Fibroblast of skin of scalp (primary cell): ENCODE measurements at places on chromosomes 1 and 21.

GRCh38 chr1:81513796-81514354 is 286.9 kb upstream of the ADGRL2 start:
- peak; percentile 12 for DNase-seq

- no peak for DNase-seq
Measured at GRCh38 chr1:49171941-49172593, 395.4 kb upstream of the BEND5 start.

GRCh38 chr1:10059342-10059718 is 26.6 kb downstream of the UBE4B start:
- DNase-seq = no peak

GRCh38 chr1:93822730-93823425 is 56.1 kb downstream of the DNTTIP2 start:
- DNase-seq = no peak

GRCh38 chr1:116983112-116983511 is 18.4 kb upstream of the CD101 start:
- no peak for DNase-seq

DNA sequence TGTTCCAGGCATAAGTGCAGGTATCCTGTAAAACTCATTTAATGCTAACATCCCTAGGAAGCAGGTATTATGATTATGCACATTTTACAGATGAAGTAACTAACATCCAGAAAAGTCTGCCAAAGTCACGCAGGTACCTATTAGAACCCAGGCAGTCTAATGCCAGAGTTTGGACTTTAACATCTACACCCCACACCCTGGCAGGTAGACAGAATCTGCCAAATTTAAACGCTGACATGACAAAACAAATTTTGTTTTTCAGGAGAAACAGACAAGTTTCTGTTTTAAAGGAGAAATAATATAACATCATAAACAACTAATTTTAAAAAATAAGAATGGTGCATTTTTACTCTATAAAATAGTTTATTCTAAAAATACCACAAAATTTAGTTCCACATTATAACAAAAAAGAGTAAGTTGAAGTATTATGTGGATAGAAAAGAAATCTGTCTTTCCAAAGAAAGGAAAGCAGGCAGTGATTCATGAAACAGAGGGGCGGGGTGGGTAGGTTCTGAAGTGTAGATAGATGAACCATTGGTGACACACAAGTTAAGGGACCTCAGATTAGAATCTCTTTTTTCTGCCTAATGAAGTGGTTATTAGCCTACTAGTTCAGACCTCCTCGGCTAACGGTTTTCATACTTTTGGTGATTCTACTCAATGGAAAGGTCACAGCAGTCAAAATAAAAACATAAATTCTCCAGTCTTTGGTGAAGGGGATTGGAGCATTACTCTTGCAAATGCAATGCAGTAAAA is 1.7 kb downstream of the ASPM start:
- DNase-seq = peak; percentile 27

DNA sequence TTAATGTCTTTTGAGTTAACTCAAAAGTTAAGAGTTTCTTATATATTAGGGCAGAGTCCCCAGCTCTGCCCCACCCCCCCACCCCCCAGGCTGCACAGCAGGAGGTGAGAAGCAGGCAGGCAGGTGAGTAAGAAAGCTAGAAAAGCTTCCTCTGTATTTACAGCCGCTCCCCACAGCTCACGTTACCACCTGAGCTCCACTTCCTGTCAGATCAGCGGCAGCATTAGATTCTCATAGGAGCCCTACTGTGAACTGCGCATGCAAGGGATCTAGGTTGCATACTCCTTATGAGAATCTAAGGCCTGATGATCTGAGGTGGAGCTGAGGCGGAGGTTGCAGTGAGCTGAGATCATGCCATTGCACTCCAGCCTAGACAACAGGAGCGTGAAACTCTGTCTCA is 81.9 kb downstream of the SIM2 start:
- DNase-seq = no peak

GRCh38 chr1:224617410-224618355 is 1.6 kb downstream of the CNIH3 start:
- no peak for DNase-seq

DNA sequence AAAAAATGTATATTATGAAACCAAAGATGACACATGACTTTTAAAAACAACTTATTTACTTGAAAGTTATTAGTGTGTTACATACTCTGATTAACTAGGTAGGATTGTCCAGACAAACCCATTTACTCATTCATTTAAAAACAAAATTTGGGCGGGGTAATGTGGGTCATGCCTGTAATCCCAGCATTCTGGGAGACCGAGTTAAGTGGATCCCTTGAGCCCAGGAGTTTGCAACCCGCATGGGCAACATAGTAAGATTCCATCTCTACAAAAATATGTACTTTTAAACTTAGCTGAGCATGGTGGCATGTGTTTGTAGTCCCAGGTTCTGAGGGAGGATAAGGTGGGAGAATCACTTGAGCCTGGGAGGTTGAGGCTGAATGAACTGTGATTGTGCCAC is 1414.7 kb downstream of the PLA2G4A start:
- DNase-seq = no peak

DNA sequence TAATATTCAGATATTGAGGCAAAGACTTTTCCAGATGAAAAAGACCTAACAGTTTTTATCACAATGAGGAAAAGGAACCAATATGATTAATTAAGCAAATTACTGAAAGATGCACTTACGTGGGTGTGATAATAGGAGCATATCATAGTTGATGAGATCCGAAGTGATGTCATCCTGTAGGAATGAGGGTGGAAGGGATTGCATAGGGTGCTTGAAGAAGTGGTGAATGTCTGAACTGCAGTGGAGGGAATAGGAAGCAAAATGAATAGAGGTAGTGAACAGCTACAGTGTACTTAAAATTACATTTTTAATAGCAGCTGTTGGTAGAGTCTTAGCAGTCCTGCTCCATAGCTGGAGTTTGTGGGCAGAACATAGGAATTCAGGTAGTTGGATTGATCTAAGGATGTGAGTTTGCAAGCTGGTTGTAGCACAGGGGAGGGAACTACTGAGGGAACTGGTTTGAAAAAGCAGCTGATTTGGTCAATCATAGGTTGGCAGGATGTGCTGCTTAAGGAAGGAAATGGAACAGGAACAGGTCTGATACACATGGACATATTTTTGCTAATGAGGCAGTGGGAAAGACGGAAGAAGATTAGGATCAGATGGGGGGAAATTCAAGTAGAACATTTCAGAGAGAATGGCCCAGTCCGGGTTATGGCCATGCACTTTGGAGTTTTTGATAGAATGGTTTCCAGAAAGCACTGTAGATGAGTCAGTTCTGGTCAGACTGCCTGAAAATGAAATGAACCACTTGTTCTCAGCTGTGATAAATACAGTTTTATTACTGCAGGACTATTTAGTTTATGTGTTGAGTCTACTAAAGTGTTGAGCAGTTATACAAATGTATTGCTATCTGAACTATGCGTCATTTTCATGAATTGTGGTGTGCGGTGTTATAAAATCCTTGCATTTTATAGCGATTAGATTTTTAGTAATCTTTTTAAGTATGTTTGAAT is 155.8 kb downstream of the RYR2 start:
- no peak for DNase-seq

DNA sequence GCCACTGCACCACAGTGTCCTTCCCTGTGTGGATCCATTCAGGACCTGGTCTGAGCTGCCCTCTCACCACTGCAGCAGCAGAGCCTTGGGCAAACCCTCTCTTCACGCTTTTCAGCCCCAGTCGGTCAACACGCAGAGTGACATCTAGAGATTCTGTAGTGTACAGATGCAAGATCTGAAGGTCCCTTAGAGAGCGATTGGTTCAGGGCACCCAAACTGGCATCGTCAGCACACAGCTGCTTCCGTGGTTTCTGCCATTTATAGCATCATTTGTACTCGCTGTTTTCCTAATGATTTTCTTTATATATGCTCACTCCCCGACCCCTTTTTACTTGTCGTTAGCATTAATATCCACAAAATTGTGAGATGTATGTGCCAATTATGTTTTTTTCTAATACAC is 1.5 kb upstream of the ASCL5 start:
- no peak for DNase-seq

- no peak for DNase-seq
Measured at GRCh38 chr1:44832056-44832705, 10.9 kb downstream of the PTCH2 start.

GRCh38 chr1:33867684-33868083 is 3.8 kb downstream of the HMGB4 start:
- no peak for DNase-seq

DNA sequence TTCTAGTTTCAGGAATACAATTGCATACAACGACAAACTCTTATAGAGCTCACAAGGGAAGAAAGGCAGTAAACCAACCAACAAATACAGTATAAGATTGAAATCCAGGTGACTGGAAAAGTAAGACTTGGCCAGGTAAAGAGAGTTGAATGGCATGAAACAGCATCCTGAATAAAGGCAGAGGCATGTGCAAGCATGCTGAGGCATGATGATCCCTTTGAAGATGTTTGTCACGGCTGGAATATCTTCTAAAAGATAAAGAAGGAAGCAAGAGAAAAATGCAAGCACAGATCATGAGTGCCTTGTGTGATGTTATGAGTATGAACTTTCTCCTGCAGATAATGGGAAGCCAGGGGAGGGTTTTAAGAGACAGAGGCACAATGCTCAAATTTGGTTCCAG is 83.3 kb upstream of the SPATA6 start:
- DNase-seq = no peak

GRCh38 chr21:44623575-44623974 is 3.3 kb upstream of the KRTAP10-9 start:
- no peak for DNase-seq

- DNase-seq = peak; percentile 3
Measured at GRCh38 chr1:80155371-80155770, 1148.8 kb upstream of the ADGRL4 start.

GRCh38 chr1:59393211-59394180 is 96.6 kb downstream of the FGGY start:
- peak; percentile 87 for DNase-seq

- DNase-seq = peak; percentile 72
Measured at GRCh38 chr1:178172939-178173338, 79.0 kb downstream of the RASAL2 start.

DNA sequence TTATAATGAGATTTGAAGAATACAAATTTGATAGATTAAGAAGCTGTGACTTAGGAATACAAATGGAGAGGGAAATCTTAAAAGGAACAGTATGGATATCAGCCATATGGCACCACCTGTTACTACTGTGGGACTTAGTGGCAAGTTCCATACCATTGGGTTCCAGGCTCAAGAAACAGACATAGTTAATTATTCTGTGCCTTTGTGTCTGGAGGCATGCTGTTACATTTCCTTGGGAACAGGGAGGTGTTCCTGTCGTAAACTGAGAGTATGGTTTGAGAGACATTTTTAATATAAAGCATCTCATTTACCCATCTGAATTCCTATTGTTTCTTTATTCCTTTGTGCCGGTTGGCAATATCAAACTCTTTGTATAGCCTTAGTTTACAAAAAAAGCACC is 15.2 kb downstream of the PLA2G4A start:
- no peak for DNase-seq

GRCh38 chr1:24236789-24237371 is 49.8 kb upstream of the IFNLR1 start:
- DNase-seq = peak; percentile 5

DNA sequence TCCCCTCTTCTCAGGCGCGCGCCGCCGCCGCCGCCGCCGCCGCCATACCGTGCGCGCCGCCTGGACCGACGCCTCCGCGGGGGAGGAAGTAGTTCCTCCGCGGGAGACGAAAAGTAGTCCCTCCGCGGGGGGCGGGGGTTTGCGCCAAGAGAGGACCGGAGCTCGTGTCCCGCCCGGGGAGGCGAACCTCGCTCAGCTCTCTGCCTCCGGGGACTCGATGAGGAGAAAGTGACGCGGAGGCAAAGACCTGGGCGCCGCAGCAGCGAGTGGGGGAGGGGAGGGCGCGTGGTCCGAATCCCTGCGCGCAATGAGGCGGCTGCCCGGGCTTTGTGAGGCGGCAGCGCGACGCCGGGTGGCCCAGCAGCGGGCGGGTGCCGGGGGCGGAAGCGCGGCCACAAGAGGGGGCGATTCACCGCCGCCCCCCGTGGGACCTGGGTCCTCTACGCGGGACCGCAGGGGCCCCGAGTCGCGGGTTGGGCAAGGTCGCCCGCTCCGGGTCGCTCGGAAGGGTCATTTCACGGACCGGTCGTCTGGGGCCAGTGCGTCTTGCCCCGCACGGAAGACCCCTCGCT is at the start of gene BRWD1:
Gene BRWD1 (minus strand): TSS at position 62 of the 572 bp plus-strand sequence. CDS start 141 bp downstream, outside the sequence.
- DNase-seq = peak; percentile 92

DNA sequence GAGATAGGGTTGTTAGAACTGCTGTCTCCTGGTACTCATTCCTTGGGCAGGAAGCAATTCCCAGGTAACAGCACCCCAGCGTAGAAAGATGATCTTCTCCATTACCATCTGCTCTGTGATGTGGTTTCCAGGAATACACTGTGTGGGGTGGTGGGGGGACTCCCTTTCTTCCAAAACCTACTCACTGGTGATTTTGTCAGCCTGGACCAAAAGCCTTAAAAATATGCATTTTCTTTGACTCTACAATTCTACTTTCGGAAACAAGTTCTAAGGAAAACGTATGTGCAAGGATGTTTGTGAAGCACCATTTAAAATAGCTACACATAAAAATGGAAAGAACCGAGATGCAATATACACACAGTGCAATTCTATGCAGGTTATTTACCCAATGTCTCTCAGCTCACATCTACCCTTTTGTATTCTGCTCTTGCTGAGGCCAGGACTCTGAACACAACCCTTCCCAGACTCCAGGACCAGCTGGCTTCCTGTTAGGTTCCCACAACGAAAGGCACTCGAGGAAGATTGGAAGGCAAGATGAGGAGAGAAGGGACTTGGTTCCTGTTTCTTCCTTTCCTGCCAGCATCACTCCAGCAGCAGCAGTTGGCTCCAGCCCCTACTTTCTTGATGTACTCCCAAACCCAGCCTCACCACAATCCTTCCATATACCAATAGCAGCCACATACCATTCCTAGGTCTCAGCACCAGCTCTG is 33.0 kb upstream of the GJB5 start:
- no peak for DNase-seq

GRCh38 chr1:152013664-152014237 is 20.1 kb upstream of the S100A10 start:
- DNase-seq = peak; percentile 54

DNA sequence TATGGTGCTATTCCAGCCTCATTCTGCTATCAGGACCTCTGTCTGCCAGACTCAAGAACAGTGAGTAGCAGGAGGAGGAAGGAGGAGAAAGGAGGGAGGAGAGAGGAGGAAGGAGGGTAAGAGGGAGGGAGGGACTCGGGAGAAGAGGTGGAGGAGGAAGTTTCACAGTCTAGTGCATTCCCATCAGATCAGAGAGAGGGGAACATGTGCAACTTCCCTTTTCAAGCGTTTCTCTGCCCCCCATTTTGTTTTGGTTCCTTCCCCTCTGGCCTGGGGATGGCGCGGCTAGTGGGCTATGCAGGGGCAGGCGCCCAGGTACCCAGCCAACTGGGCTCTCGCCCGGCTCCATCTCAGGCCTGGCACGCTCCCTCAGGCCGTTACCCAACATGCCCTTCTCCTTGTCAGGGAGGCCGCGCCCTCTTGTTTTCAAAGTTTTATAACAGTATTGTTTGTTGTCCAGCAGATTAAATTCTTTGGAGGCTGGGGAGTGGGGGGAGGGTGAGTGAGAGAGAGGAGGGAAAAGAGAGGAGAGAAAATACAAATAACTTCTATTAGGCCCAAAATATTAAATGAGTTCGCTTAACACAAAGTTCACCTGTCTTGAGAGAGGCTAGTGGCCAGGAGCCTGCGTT is 56.0 kb downstream of the CD46 start:
- no peak for DNase-seq

GRCh38 chr1:109208394-109208793 is 5.3 kb upstream of the SARS1 start:
- DNase-seq = no peak

GRCh38 chr1:6245869-6246496 is 2.0 kb downstream of the HES3 start:
- DNase-seq = peak; percentile 15
